ENCODE measurements at places on chromosomes 1 and 21.

- no peak for DNase-seq
These were observed 6.4 kb upstream of the EDN2 start for GRCh38 chr1:41490911-41491310.

DNA sequence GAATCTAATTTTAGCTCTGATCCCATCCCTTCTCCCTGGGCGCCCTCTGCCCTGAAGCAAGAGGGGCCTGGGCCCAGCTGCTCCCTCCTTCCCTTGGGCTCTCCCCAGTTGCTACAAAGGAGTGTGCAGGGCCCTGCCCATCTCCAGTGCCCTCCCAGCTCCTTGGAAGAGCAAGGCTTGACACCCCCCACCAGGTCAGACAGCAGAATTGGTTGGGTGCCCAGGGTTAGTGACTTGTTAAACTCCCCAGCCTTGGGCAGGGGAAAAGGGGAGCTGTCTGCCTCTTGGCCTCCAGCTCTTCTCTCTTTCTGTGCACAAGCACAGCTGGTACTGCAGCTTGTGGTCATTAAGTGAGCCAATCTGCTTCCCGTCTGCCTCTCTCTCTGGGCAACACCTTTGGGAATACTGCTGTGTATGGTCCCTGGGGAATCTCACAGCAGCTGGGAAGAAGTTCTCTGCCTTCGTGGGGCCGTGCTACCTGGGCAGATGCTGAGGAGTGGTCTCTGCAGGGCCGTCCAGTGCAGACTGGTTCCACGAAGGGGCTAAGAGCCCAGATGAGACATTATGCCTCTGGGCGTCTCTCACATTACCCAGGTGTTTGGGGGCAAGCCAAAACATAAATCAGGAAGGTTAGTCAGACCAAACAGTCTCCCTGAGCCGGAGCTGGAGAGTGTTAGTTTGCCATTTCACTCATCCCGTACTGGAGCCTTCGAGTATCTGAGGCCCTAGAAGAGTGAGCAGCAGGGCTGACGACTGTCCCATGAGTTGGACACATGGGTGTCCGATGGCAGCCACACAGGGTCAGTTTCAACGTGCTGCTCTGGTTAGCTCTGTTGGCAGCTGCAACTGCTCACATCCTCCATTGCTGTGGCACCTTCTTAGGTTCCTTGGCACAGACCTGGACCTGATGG, 37.3 kb downstream of the TMEM53 start:
- DNase-seq, result peak; percentile 37

- DNase-seq, result peak; percentile 5
These were observed 28.8 kb downstream of the TTLL7 start for GRCh38 chr1:83970114-83970513.

DNA sequence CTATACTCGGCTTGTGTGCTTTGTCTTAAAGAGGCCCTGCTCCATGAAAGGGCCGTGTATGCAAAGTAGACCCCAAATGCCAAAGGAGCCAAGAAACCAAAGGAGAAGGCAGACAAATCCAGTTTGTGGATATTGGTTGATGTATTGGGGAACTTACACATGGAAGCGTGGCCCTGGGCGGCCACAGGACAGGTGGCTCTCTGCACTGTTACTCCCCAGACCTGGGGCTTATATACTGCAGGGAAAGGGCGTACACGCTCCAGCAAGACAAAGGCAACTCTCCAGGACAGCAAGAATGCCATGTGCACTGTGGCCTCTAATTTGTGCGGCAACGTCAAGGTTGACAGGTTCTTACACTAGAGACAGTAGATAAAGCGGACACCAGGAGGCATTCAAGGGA, 24.8 kb downstream of the RSPH1 start:
- DNase-seq, result no peak

DNA sequence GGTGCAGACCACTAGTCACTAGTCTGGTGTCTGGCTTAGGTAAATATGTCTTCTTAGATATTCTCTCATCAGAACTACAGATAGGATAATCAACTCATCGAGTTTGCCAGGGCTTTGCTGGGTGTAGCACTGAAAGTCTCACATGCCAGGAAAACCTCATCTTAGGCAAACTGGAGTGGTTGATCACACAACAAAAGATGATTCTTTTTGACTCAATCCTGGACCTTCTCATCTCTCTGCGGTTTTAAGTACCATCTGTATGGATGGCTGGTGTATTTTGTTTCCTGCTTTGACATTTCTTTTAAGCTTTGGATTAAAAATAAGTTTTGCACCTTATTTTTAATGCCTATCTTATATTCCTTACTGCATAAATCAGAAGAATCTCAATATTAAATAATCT, 11.3 kb downstream of the GBP2 start:
- DNase-seq, result no peak

GRCh38 chr1:169196161-169196560, 89.7 kb downstream of the ATP1B1 start:
- no peak for DNase-seq

- DNase-seq, result no peak
These were observed 120.0 kb downstream of the NGF start for GRCh38 chr1:115218034-115218405.

- DNase-seq, result peak; percentile 19
These were observed 354.0 kb upstream of the DUSP10 start for GRCh38 chr1:222095606-222096475.

- no peak for DNase-seq
These were observed 48.9 kb upstream of the LEPR start for GRCh38 chr1:65371544-65371943.

GRCh38 chr1:98157524-98158313, 236.9 kb upstream of the DPYD start:
- DNase-seq, result no peak

- no peak for DNase-seq
These were observed 105.4 kb downstream of the UBE2U start for GRCh38 chr1:64308866-64309265.

Measured in NCI-H2029 (cell line).